Colonic mucosa (tissue), 4 donors: ENCODE measurements at places on chromosomes 11 and 22. TPM values are rescaled to one million over a fixed set of nuclear protein-coding genes. Genes with fewer than 3 reads are reported as not detected.
A peak's percentile ranks its signal among the peaks of the same experiment; 100 is the strongest.

- DNase-seq: no peak
These were observed 4.5 kb downstream of the NDUFA6 start for GRCh38 chr22:42086051-42086450.

- peak; percentile 83 for DNase-seq
These were observed at the start of gene TMEM132A for GRCh38 chr11:60924110-60924905. Gene TMEM132A (plus strand): TSS chr11:60924460. CDS start chr11:60924634, 174 bp downstream.

DNA sequence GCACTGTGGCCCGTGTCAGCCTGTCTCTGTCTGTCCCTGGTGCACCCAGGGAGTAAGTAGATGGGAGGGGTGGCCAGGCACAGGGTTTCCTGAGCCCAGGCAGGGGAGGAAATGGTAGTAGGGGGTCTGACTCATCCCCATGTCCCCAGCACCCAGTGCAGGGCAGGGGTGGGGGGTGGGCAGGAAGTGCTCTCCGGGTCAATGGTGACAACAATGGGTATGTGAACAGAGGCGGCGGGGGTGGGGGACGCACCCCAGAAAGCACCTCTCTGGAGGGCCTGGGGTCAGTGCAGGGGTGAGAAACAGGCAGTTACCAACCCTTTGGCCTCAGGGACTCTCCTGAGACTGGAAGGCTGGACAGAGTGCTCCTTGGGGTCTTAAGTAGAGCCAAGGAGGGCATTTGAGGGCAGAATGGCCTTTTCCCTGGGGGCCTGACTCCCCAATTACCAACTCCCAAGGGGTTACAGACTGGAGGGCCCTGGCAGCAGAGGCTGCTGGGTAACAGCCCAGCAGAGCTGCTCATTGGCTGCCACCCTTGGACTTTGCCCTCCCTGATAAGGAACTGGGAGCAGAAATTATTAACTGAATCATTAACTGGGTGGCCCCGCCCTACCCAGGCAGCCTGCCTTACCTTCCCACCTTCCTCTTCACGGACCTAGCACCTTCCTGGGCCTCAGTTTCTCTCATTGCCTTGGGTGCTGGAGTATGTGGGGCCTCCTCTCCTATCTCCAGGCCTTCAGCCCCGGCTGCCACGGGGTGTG, 4.2 kb downstream of the MYRF start:
- peak; percentile 83 for DNase-seq

- no peak for DNase-seq
These were observed 23.4 kb downstream of the ADAMTS15 start for GRCh38 chr11:130471731-130472433.

SCGB1D2 gene
- not detected for total RNA-seq

DNA sequence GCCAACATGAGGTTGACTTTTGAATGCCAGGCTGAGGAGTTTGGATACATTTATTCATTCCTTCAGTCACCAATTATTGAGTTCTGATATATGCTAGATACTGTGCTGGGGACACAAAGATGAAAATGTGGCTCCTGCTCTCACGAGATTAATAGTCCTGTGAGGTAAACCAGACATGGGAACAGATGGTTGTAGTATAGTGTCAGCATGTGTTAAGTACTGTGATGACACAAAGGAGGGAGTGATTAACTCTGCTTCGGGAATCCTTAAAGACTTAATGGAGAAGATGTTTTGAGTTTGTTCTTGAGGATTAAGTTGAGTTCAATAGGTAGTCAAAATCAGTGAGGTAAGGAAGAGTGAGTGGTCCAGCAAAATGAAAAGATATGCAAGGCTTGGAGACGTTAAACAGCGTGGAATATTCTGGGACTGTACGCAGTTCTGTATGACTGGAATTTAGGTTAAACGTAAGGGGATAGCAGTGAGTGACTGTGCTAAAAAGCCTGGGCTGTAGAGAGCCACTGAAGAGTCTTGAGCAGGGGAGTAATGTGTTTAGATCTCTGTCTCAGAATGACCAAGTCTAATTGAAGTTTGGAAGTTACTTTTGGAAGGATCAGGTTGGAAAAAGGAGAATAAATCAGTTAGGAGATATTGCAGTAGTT, 11.8 kb downstream of the RNF121 start:
- no peak for DNase-seq

GRCh38 chr11:122181372-122181771, 65.4 kb upstream of the BLID start:
- DNase-seq: no peak

DDI1 gene
- total RNA-seq: not detected

LARGE2 gene
- total RNA-seq: 4.1 TPM

GRCh38 chr11:18265949-18266348, at the start of gene SAA1:
Gene SAA1 (plus strand): TSS chr11:18266264. CDS start chr11:18266888, 624 bp downstream.
- no peak for DNase-seq

DNA sequence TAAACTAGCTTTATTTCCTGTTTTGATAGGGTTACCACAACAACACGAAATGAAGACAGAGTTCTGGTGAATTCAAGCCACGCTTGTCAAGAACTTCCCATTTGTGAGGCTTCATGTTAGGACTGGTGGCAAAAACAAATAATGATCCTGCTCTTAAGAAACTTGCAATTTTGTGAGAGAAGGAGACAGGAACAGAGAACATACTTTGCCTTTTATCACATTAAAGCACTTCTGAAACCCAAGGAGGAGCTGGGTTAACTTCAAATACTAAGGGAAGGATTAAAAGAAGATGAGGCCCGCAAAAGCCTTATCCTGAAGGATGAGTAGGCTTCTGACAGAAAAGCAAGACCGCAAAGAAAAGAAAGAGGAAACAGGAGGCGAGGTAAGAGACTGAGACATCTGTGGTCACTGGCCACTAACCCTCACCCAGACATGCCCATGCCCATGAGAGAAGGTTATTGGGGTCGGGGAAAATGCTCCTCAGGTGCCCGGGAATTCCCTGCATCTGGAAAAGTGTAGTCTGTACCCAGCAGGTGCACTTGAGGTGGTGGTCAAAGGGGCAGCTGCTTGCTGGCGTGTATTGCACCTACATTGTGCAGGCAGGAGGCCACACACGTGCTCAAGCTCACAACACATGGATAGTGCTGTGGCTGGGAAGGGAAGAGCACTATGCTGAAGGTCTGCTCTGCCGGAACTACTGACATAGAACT, 50.5 kb downstream of the MAPK1 start:
- peak; percentile 18 for DNase-seq

- no peak for DNase-seq
These were observed 111.4 kb upstream of the SORL1-AS1 start for GRCh38 chr11:121563900-121564822.

GRCh38 chr22:48499456-48500425, 1327.9 kb downstream of the BRD1 start:
- DNase-seq: no peak

GRCh38 chr22:20138417-20138738, 6.8 kb downstream of the ZDHHC8 start:
- DNase-seq: no peak

DNA sequence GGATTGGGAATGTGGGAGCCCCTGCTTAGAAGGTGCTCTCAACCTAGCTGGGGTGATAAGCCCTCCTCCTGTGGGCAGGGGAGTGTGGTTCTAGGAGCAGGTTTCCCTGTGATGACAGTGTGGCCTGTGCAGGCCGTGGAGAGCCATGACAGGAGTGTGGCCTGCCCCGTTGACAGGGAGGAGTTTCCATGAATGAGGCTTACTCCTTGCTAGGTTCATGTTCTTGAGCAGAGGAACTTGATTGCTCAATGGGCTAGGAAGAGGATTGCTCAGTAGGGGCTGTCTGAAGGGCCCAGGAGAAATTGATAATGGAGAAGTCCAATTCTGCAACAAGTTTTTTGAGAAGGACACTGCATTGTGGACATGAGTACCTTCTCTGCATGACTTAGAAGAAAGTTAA, 92.0 kb downstream of the PPP6R3 start:
- DNase-seq: no peak

- no peak for DNase-seq
These were observed 1.7 kb upstream of the TUBGCP6 start for GRCh38 chr22:50246242-50247175.

DNA sequence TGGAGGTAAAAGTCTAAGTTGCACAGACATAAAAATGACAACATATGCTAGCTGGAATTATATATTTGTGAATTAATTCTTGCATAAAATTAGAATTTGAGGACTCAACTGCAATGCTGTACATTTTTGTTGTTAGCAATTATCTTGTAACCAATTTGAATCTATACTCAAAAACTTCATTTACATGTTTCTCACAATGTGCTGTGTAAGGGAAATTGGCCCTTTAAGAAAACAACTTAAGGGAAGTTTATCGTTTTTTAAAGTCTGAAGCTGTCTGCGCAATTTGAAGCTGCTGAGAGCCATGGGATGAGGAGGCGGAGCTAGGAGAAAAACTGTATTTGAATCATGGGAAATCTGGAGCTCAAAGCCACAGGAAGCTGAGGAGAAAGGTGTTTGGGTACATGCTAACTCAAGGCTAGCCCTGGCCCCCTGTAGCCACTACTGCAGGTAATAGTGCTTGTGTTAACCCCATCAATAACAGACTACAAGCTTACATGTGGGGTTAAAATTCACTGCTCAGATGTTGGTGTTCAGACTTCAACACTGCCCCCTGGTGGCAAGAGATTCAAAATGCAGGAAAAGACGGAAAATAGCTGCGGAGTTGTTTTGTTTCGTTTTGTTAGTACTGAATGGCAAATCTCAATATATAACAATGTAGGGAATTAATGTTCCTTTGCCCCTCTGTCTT, 126.1 kb downstream of the BRD1 start:
- DNase-seq: no peak

GGTLC2 gene
- not detected for total RNA-seq

- no peak for DNase-seq
These were observed 360.3 kb downstream of the TENM4 start for GRCh38 chr11:79080551-79080950.

VPREB1 gene
- not detected for total RNA-seq

RASGRP2 gene
- 3.5 TPM for total RNA-seq

DNA sequence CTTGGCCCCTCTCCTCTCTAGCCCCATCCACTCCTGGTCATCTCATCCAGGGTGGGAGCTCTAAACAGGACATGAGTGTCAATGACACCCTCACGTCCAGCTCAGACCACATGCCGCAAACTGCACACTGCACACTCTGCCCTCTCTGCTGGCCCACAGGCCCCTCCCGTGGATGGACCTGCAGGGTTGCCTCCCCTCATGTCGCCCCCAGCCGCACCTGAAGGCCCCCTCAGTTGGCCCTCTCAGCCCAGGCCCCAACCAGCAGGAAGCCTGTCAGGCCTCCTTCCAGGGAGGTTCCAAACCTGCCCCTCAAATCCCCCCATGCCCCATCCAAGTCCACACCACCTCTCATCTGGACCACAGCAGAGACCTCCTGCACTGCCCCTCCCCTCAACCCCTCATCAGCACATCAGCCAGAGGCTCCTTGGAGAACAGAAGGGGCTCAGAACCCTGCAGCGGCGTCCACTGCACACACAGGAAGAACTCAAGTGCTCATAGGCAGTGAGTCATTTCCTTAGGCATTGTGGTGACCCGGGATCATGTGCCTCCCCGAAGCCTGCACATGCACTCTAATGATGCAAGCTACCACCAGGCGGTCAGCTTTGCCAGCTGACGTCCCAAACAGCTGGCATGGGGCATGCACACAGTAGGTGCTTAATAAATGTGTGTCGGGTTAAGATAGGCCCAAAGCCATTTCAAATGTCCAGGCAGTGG, 12.9 kb upstream of the CDKN1C start:
- peak; percentile 58 for DNase-seq

DNA sequence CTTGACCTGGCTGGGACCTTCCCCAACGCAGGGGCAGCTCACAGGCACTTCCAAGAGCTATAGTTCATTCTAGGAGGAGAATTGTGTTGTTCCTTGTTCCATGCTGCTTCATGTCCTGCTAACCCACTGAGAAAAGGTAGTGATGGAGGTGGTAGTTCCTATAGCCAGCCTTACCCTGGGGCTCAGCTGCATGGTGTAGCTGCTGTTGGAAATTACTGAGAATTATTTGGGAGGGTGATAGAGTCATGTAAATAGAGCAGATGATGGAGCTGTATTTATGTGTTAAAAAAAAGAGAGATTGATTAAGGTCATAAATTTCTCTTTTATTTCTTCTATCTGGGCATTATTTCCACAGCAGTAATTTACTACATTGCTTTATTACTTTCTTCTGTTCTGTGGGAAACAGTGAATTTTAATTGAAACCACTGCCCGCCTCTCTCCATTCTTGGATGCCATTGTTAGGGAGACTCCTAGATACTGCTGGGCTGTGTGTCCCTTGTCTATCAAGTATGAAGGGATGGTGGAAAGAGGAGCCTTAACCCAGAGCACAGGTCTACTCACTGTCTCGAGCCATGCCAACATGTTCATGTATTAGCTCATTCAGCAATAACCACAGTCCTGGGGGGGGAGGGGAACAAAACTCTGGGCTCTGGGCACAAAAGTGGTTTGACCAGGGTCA, 309.2 kb downstream of the FAT3 start:
- DNase-seq: no peak

DNA sequence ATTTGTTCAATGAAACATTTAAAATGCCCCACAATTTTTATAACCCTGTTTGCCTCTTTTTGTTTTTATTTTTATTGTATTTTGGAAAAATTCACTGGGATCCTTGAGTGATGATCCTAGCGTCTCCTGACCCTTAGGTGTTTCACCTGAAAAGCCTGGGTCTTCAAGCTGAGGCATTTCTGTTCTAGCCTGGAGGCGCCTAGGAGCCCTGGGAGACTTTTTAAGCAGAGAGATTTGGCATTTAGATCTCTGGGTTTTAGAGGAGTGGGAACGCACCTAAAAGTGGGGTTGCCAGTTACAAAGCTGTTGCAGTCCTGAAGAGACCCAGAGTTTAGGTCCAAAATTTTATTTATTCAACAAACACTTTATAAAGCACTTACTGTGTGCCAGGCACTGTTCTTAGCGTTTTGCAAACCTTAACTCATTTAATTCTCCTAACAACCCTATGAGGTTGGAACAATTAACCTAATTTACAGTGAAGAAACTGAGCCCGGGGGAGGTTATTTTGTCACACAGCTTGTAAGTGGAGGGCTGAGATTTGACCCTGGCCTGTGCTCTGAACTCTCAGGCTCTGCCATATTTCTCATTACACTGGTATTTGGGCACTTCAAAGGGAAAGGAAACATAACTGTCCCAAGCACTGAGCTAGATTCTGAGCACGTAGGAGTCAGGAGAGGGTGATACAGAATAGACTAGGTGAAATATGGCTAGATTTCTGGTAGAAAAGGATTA, 834 bp upstream of the FADS1 start:
- DNase-seq: no peak

ENTHD1 gene
- total RNA-seq: not detected

GRCh38 chr11:128776424-128777284, 82.8 kb downstream of the FLI1 start:
- DNase-seq: no peak

GRCh38 chr11:106331176-106331575, 253.7 kb downstream of the AASDHPPT start:
- no peak for DNase-seq

DNA sequence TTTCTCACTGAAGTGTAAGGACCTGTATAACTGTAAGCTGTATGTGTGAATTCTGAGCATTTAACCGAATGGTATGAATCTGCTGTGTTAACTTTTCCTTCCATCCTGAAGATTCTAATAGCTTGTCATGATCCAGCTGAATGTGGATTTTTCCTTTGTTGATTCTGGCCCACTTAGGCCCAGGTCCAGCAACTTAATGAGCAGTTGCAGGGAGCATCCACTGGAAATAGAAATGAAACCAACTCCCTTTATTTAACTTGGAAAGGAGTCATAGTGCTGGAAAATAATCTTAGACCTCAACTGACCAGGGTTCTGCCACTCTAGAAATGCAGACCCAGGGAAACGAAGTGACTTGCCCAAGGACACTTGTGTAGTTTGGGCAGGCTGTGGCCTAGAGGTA, 142.3 kb upstream of the MTNR1B start:
- no peak for DNase-seq

- DNase-seq: no peak
These were observed 2.3 kb downstream of the PKNOX2 start for GRCh38 chr11:125166764-125167291.

- DNase-seq: no peak
These were observed 263.7 kb downstream of the NELL1 start for GRCh38 chr11:20933086-20933485.

SCGB1A1 gene
- 2.3 TPM for total RNA-seq
